ENCODE measurements at places on chromosomes 16 and 17.

GRCh38 chr16:4057439-4057877 is 58.8 kb downstream of the ADCY9 start:
- no peak for DNase-seq

- peak; percentile 91 for DNase-seq
Observed at GRCh38 chr16:58409316-58409973, 17.2 kb downstream of the GINS3 start.

- DNase-seq: no peak
Observed at GRCh38 chr17:28665994-28666393, 4.0 kb downstream of the SUPT6H start.

GRCh38 chr17:10739386-10739785 is 9.6 kb upstream of the TMEM220 start:
- no peak for DNase-seq

- no peak for DNase-seq
Observed at GRCh38 chr17:46108550-46109110, 84.6 kb downstream of the KANSL1 start.

DNA sequence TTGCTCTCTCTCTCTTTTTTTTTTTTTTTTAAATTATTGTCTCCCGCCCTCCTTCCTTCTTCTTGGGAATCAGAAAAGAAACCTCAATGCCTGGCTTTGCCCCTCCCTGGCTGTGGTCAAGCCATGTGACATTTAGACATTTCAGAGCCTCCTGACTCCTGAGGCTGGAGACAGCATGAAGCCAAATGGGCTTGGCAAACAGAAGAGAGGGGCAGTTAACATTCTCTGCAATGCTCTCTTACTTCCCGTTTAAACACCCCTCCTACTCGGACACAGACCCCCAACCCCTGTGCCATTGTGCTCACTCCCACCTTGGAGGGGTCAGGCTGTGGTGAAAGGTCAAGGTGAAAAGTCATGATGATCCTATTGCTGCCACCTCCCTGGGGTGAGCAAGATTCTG is 14.7 kb upstream of the MEOX1 start:
- DNase-seq: peak; percentile 25

DNA sequence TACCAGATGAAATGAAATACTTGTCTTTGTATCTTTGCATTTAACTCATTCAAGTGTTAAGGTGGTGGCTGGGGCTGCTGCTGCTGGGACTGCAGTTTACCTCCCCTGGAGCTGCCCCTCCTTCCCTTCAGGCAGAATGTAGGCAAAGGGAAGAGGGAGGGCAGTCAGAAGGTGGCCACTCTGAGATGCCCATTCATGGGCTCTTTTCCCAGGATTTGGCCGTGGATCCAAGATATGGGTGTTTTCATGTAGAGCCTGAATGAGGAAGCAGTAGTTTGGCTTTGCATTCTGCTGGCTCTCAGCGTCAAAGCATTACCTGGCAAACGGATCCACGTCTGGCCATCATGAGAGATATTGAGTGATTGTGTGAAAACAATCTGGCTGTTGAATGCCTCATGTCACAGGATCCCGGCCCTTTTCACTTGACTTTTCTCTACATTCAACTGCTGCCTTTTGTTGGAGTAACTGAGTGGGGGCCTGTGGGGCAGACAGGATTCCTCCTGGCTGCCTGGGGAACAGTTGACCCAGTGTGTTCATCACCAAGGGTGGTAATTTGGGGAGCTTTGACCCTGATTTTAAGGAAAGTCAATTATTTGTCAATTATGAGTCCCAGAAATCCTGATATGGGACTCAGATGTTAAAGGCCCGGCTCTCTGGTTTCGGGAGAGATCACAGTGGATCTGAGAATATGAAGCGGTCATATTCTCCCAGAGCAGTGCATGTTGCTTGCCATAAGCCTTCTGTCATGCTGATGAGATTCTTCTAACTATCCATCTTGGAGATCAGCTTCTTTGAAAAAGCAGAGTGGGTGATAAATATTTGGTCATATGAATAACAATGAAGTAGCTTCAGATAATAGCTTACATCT is 236.8 kb downstream of the IRX3 start:
- DNase-seq: peak; percentile 9
